ENCODE measurements at places on chromosomes 3 and 15.

GRCh38 chr3:106447723-106448301 lies 579.0 kb upstream of the CBLB start:
- DNase-seq = no peak

DNA sequence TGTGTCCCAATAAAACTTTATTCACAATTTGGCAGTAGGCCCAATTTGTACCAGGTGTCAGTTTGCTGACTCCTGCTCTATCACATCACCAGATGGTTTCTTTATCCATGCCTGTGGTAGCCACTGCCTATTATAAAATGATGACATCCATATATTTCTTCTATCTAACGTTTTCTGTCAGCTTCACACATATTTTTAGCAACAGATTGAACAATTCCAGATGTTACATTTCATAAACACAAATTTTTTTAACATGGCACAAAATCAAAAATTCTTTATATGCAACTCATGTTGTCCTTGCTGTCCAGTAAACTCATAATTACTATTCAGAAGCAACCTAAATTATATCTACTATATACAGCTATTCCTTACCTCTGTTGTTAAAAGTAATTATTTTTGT lies 1371.6 kb downstream of the NSUN3 start:
- no peak for DNase-seq

- DNase-seq = no peak
These were observed 109.7 kb upstream of the FAM3D start for GRCh38 chr3:58776231-58776630.

DNA sequence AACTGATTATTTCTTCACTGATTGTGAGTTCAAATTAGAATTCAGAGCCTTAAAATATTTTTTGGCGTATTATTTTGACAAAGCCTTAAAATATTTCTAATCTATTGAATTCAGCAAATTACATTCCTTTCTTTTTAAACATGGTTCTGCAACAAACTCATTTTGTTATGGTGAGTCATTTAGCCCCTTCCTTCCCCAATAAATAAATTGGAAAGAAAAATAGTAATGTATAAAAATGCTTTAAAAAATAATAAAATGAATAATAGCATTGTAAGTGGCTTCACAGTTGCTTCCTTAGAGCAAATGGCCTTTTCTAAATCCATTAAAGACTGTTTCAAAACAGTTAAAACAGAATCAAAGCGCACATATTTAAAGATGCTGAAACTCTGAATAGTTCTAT lies 12.1 kb downstream of the CSNK1G1 start:
- DNase-seq = no peak

DNA sequence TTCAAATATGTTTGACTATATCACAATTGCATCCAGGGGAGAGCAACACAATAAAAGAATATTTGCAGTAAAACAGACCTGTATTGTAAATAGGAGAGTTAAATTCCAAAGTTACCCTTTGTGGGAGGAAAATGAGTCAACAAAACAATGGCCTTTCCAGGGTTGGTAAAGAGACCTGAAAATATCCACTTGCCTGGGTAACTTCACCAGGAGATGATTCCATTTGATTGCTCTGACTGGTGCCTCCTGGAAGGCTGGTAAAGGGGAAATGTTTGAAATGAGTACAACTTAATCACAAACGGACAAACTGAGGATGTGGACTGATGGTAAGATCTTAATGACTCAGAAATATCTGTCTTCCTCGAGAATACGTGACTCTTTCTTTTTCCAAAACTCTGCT lies 43.6 kb upstream of the SRGAP3 start:
- no peak for DNase-seq

- no peak for DNase-seq
These were observed 449.9 kb upstream of the GOLIM4 start for GRCh38 chr3:168545591-168545990.

GRCh38 chr3:161104561-161105551 lies at the start of gene B3GALNT1:
B3GALNT1 (minus strand) TSS chr3:161105349; CDS start chr3:161086754, 18,595 bp downstream.
- DNase-seq = peak; percentile 81

DNA sequence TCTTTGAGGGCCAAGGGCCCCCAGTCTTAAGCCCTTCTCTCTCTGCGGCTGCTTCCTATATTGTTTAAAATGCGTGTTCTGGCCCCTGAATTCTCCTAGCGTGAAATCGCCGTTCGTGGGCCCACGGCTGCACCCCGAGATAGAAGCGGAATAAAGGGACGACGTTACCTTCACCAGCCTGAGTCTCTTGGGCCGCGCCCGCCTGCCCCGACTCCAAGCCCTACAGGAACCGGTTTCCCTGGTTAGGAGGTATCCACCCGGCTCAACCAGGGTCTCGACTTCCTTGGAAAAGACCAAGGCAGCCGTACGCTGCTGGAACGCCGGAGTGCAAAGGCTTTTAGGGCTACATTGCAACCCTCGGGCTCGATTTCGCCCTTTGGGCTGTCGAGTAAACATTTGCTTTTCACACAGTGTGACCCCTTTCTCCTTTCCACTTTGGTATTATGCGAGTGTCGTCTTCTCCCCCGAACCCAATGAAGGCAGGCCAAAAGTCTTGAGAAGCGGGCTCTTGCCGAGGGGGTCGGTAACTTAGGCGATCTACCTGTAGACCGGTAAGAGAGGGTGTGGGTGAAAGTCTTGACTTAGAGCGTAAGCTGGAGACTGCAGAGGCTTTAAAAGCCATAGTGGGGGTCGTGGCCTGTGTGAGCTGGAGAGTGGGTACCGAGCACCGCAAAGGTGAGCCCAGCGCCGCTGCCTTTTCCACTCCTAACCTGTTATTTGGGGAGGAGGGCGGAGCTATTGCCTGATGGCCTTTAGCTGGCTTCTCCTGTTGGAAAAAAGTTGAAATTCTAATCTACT lies 2.0 kb downstream of the TRIM71 start:
- DNase-seq = no peak

- DNase-seq = no peak
These were observed 52.6 kb downstream of the TBC1D2B start for GRCh38 chr15:78024883-78025282.

- DNase-seq = no peak
These were observed 173.6 kb downstream of the DOCK3 start for GRCh38 chr3:50848308-50848707.

All from SK-N-SH (cell line).